ENCODE measurements at places on chromosomes 2 and 18.

DNA sequence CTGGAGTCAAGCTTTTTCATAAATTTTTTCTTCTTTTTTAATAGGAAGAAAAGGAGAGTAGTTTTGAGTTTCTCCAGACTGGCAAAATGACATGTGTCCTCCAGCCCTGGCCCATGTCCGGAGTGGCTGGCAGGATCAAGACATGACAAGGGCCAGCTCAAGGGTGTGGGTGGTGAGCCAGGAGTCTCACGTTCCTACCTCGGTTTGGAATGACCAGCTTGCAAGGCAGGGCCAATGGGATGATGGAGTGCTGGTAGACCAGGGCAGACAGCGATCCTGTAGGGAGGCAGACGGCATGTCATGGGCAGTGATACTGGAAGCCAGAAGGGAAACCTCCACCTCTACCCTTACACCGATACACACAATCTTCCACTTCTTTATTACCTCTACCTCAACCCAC is 190.6 kb downstream of the TNS1 start:
- no peak for DNase-seq

GRCh38 chr2:183001948-183002347 is 36.3 kb downstream of the NCKAP1 start:
- no peak for DNase-seq

DNA sequence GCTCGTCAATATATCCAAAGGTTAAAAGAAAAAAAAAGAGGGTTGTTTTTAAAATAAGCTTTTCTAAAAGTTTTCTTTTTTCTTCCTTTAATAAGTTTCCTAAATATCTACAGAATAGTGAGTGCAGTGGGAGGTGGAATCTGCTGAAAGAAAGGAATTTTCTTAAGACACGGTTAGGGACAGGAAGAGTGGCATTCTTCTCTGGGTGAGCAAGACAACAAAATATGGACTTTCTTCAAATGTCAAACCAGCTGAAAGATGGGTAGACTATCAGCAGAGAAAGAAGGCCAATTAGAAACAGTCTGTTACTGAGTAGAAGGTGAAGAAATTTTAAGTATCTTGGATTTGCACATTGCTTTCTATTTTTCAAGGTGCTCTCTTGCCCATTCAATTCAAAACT is 222.7 kb upstream of the PIK3C3 start:
- no peak for DNase-seq

DNA sequence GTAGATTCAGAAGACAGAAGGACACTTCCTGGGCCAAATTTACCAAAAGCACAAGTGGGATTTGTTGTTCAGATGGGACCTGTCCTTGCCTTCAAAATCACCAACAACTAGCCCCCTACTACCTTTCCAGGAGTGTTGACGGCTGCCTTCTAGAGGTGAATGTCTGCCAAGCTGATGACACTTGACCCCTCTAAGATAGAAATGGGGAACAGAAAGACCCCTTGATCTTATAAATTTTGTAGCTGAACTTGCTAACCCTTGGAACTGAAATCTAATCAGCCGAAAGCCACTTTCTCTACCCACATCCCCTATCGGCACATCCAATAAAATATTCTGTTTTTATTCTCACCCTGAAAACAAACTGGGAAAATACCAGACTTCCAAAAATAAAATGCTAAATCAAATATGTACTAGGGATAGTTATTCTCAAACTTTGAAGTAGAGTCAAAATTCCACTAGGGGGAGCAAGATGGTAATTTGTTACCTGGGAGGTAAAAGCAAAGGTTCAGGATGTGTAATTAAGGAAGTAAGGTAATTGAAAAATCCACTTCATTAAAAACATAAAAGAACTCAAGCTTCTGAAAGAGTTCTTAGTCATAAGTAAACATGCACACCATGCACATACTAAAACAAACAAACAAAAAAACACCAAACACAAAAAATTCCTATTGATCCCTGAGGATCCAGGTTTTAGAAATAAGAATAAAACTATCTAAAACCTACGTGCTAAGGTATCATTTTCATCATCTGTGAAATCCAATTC is 119.2 kb downstream of the ANKRD44 start:
- no peak for DNase-seq

DNA sequence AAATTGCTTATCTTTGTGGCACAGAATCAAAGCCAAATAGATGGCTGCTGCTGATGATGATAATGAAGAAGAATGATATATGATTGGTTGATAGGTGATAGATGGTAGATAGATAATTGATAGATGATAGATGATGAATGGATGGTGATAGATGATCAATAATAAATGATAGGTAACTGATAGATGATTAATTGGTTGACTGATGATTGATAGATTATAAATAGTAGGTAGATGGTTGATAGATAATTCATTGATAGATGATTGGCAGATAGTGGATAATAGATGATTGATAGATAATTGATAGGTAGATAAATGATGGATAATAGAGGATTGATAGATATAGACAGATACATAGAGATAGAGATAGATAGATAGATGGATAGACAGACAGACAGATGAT is 430.2 kb downstream of the EIPR1 start:
- DNase-seq, result no peak
